ENCODE measurements at places on chromosomes 12 and 14. TPM values are rescaled to one million over a fixed set of nuclear protein-coding genes. Genes with fewer than 3 reads are reported as not detected.

DNA sequence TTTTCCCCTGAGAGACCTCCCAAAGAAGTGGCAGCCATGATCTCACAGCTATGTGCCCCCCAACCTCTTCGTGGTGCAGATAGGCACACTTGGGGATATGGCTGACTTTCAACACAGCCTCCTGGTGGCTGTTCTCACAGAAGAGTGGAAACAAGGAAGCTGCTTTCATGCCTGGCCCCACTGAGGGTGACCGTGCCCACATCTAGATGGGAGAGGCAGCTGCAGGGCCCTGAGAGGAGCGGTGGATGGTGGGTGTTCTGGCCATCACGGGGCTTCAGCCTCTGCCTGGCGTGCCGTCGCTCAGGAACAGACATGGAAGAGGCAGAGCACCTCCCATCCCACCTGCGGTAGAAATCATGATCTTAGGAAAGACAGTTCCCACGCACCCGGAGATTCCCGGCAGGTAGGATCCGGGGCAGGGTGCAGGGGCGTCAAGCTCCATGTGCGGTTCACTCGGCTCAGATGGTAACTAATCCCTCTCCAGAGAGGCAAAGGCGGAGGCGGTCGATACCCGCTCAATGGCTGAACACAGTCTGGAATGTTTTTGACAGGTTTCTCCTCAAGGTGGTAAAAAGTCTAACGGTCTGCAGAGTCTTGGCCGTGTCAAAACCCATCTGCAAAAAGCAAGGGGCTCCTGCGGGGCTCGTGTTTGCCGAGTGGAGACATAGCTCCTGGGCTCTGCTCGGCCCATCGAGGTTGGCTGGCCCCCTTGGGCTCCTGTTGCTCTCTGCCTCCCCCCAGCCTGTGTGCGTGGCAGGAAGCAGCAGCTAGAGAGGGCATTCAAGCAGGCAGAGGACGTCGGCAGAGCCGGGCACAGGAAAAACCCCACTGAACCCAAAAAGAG lies 225.2 kb upstream of the RTL1 start:
- no peak for DNase-seq

DNA sequence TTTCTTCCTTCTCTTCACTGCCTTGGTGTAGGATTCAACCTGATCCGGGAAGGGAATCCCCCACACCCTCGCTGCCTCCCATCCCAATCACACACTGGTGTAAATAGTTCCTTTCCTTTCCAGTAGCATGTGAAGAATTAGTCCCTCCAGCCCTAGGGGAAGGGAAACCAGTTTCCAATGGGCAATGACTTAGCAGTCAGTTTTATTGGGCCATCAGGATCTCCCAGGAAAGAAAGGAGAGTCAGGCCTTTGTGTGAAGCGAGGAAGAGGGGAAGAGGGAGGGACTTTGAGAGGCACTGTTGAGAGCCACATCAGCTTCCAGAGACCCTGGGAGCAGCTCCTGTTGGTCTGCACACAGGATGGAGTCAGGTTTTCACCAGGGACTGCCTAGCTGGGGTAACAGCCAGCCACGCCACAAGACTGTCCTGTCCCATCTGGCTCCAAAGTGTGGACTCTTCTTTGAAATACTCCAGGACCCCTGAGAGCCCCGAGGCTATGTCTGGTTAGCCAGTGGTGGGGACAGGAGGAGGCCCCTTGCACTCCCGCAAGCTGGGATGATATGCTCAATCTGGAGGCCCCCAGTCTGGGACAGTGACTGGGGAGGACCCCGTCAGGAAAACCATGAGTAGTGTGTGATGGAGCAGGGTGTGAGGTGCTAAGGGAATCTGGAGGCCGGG lies 27.9 kb downstream of the MOAP1 start:
- DNase-seq = no peak

- DNase-seq = peak; percentile 87
Measured at GRCh38 chr14:93137864-93138263, 22.1 kb upstream of the ITPK1 start.

APOF gene
- not detected for total RNA-seq

PELI2 gene
- total RNA-seq = 22.7 TPM

DPPA3 gene
- not detected for total RNA-seq

MBIP gene
- 21.2 TPM for total RNA-seq
